ENCODE measurements at places on chromosomes 11 and 22.
A peak's percentile ranks its signal among the peaks of the same experiment; 100 is the strongest.

DNA sequence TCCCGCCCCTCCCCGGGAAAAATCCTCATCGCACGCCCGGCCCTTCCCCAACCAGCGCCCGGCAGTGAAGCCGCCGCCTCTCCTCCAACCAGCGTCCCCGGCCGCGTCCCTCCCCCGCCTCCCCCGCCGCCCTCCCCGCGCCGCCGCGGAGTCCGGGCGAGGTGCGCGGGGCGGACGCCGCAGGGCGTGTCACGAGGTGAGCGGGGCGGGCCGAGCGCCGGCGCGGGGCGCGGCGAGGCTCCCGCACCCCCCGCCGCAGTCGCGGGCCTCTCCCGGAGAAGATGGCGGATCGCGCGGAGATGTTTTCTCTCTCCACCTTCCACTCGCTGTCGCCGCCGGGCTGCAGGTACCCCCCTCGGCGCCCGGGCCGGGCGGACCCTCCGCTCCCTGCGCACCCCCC is at the start of gene MAPK8IP2:
MAPK8IP2 (plus strand) TSS at position 256 of the 400 bp plus-strand sequence; CDS start at position 282, 26 bp downstream.
- DNase-seq: no peak

GRCh38 chr22:23467721-23468294 is 112.3 kb downstream of the IGLL1 start:
- DNase-seq: no peak

DNA sequence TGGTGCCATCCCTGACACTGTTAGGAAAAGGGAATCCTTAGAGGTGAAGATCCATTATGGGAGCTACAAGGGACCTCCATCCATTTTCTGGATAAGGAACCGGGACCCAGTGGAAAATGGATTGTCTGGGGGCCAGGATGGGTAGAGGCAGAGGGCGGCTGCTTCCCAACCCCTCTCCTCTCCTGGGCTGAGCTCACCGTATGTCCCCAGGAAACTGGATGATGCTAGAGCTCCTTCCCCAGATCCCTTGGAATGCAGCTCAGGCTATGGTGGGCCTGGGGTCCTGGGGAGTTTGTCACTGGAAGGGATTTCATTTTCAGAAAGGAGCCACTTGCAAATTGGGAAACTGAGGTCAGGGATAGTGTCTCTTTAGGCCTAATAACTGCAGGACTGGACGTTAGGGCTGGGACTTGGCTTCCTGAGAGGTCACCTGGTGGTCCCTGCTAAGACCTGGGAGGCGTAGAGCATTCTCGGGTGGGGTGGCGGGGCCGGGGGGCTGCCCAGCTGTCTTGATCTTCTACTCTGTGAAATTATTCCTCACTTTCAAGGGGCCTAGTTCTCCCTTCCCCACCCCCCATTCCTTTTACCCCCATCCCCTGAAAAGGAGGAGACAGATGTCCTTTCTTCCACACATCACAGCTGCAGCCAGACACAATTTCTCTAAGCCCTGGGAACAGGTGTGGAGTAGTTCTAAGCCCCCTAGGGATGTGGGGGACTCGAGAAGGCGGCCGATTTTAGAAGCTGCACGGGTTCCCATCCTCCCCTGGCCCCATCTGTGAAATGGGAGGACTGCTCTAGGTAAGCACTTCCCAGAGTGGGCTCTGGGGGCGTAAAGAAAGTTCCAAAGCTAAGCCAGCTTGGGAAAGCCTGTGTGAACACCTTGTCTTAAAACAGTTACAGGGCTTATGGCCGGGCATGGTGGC is 99.8 kb downstream of the PKNOX2 start:
- no peak for DNase-seq

DNA sequence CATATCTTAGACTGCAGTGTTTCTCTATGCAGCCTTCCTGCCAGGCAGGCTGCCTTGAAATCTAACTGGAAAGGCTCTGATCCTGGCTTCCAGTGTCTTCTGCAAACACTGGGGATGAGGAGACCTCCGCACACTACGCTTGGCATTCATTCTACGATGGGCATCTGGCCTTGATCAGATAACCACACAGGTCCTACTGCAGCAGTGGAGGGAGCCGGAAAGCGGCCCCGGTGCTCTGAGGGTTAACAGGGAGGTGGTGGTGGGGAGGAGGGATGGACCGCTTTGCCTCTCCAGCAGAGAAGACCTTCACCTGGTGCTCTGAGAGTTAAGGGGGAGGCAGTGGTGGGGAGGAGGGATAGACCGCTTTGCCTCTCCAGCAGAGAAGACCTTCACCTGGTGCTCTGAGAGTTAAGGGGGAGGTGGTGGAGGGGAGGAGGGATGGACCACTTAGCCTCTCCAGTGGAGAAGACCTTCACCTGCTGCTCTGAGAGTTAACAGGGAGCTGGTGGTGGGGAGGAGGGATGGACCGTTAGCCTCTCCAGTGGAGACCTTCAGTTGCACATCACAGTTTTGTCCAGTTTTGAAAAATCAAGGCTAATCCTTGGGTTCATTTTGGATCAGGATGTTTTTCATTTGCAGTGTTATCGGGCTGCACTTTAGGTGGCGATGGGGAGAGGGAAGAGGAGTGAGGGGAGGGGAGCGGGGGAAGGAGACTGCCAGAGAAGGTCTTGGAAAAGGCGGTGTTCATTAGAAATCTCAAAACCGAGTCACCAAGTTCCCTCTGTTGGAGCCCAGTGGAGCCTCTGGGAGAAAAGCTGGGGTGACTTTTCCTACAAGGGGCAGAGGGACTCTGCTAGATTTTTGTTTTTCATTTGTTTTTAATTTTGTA is 5.6 kb downstream of the GAL start:
- no peak for DNase-seq

DNA sequence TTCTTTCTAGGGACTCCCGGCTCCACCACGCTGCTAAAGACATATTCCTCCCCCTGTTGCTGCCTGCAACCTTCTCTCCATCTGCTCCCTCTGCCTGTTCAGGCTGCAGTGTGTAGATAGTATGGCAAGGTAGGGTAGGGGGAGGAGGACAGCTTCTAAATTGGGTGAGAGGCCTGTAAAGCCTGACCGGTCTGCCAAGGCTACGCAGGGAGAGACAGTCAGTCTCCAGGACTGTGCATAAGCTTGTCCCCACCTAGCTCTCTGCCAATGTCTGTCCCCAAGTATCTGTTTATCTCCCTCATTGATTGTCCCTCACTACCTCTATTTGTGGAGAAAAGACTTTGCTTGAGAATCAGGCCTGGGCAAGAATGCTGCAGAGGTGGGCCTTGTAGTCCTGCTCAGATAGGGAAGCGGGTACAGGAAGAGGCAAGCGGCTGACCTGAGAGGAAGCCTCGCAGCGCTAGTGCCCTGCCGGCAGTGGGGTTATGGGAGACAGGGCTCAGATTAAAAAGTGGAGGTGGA is 871 bp upstream of the SEZ6L start:
- DNase-seq: peak; percentile 11

DNA sequence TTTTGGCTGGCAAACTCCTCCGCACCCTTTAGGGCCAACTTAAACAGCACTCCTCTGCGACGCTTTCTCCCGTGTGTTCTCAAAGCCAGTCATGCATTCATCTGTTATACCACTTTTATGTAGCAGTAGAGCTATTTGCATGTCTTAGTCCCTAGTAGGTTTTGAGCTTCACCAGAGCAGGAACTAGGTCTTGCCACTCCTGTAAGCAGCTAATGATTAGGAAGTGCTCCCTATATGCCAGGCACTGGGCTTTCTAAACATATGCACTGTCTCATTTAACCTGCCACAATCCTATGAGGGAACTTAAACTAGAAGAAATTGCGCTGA is 180.8 kb downstream of the DBX1 start:
- DNase-seq: no peak

GRCh38 chr22:48335442-48336139 is 1492.1 kb downstream of the BRD1 start:
- DNase-seq: no peak

DNA sequence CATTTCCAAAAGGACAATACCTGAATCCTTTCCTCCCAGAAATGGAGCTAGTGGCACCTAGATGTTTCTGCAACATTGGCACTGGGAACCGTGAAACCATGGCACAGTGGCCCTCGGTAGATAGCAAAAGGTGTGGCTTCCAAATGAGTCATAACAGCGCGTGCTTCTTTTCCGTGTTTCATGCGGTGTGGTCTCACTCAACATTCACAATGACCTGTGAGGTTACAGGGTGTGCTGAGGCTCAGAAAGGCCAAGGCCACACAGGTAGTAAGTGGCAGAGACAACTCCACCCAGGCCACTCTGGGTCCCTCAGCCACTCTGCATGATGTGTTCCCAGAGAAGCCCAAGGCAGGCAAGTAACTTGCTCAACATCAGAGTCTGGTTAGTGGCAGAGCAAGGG is 67.4 kb downstream of the TP53I11 start:
- no peak for DNase-seq

- DNase-seq: no peak
These were observed 150.6 kb downstream of the CTTN start for GRCh38 chr11:70548976-70549375.

GRCh38 chr11:64754124-64754918 is 5.5 kb downstream of the PYGM start:
- DNase-seq: no peak

DNA sequence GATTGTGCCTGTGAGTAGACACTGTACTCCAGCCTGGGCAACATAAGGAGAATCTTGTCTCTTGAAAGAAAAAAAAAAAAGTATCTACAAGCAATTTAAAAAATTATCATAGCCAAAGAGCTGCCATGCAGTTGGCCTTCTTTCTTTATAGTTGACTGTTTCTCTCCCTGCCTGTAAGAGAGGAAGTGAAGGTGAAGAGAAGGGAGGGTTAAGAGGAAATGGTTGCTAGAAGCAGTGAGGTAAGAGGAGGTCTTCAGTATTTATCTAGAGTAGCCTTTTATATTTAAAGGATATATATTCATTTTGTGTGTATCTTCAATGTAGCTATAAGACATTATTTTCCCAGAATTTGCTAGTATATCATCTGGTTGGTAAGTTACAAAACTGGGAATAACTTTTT is 217.9 kb downstream of the TMEM135 start:
- no peak for DNase-seq

DNA sequence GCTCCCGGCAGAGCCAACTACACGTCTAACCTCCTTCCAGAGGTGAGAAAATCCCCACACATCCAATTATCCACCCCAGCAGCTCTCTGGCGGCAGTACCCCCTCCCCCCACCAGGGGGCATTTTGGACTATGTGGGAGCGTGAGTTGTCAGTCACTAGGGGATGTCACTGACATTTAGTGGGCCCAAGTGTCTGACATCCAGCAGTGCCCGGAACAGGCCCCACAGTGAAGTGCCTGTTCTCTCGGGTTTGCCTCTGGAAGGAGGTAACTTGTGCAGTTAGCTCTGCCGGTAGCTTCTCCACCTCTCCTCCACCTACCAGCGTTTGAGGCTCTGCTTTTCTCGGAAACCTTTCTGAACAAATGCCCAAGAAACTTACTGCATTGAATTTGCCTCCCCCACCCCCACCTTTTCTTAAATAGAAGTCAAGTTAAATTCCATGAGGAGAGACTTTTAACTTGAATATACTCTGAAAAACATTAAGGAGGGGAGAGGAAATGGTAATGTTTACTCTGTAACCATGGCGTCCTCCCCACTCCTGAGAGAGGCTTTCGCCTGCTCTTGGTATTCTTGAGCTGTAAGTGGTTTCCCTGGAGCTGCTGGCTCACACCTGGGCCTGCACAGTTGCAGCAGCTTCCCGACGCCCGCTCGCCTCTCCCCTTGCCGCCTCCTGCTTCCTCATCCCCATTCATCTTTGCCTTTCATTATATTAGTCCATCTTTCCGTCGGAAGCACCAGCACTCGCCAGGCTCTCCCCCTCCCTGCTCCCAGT is 112.8 kb downstream of the WNT7B start:
- peak; percentile 59 for DNase-seq

DNA sequence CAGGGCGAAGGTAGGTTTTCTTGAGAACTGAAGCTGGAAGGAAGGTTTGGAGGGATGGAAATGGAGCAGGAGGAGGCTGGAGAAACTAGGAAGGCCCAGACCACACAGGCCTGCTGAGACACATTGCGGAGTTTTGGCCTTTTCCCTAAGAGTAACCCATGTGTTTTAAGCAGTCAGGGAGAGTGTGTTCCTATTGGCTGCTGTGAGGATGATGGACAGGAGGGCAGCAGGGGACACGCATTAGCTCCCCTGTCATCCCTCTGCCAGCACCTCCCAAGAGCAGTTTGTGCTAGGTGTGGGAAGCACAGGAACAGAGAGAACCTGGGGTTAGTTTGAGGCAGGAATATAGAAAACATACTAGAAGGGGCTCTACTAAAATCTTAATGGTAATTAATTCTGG is 842.1 kb downstream of the TBC1D22A start:
- no peak for DNase-seq
